T follicular helper cell (primary cell): ENCODE measurements at places on chromosomes 7 and 10.

- no peak for DNase-seq
Observed at GRCh38 chr10:72229261-72230251, 13.5 kb upstream of the ASCC1 start.

GRCh38 chr10:89887830-89888229, 186.4 kb downstream of the KIF20B start:
- no peak for DNase-seq

DNA sequence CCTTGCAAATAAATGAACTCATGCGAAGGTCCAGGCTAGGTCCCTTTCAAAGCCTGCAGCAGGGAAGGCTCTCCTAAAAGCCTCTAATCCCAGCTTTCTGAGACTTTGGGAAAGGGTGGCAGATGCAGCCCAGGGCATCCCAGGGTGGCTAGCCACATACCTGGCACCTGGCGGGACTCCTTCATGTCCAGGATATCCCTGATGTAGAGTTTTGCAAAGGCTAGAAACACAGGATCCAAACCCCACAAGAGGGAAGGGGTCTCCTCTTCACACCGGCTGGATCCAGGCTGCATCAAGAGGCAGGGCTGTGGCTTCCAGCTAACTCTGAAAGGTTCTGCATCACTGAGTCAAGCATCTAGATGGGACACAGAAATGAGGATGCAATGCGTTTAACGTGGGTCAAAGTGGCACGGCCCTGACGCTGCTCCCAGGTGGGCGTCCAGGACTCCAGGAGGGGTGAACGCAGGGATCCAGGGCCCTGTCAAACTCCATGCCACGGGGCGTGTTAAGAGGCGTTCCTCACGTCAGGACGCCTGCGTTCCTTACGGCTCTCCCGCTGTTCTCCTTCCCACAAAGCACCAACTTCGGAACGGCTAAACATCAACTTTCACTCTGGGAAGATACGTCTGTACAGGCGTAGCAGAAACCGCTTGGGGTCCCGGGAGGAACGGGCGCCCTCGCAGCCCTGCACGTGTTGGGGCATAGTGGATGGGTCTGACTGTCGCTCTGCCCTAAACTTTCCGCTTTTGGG, 507 bp downstream of the STN1 start:
- no peak for DNase-seq

DNA sequence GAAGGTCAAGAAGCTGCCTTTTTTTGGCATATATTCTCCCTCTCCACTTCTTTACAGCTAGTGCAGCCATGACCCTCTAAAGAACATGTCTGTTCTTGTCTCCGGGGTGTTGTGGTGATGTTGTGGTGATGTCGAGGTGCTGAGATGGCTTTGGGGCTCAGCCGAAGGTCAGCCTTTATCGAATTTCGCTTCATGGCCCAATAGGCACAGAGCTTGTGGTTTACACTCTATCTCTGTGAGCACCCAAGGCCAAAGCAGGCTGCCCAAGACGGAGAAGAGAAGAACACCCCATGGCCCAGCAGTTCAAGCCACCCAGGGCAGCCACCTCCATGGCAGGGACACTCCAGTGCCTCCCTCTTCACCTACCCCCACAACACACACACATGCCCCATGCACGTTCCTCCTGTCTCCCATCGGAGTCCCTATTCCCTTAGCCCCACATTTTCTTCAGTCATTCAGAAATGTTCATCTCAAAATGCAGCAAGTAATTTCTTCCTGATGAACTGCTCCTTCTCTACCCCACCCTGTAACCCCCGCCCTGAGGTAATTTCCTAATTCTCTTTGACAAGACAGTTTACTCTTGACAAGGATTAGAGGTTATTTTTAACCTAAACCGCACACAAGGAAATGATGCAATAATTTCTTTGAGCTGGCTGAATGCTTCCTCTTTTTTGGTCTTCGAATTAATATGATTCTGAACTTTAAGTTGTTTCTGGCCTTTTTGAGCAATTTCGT, 18.6 kb upstream of the ADRB1 start:
- DNase-seq = no peak
